Smooth muscle cell of trachea (primary cell): ENCODE measurements at places on chromosomes 1 and 21. TPM values are rescaled to one million over a fixed set of nuclear protein-coding genes. Genes with fewer than 3 reads are reported as not detected.

SPRR2A gene
- total RNA-seq: not detected in 2 replicates

FAM163A gene
- total RNA-seq: not detected in 2 replicates

NPL gene
- total RNA-seq: 1.3 and 2.8 TPM in 2 replicates

HSPG2 gene
- total RNA-seq: 175 and 345 TPM in 2 replicates

OTUD7B gene
- 19.6 and 20.8 TPM in 2 replicates for total RNA-seq

AMY2A gene
- not detected in 2 replicates for total RNA-seq

TMEM269 gene
- total RNA-seq: 0.15 and 0.17 TPM in 2 replicates

SYT14 gene
- total RNA-seq: 4.1 and 8.1 TPM in 2 replicates

BTBD19 gene
- total RNA-seq: 3.9 and 10.1 TPM in 2 replicates

DARS2 gene
- total RNA-seq: 20.0 and 31.0 TPM in 2 replicates

MAP3K21 gene
- total RNA-seq: 0.66 and 0.73 TPM in 2 replicates

EXO1 gene
- 2.0 and 14.7 TPM in 2 replicates for total RNA-seq

CHI3L2 gene
- total RNA-seq: 2.5 and 10.6 TPM in 2 replicates

MFAP2 gene
- total RNA-seq: 16.9 and 26.5 TPM in 2 replicates

FABP3 gene
- 39.5 and 109 TPM in 2 replicates for total RNA-seq

FCRL5 gene
- not detected in 2 replicates for total RNA-seq

SLC30A10 gene
- total RNA-seq: not detected in 2 replicates

POTED gene
- total RNA-seq: not detected in 2 replicates
